ENCODE measurements at places on chromosomes 5 and 9.

- DNase-seq, result no peak
These were observed 21.8 kb upstream of the TMEM252 start for GRCh38 chr9:68562461-68562860.

DNA sequence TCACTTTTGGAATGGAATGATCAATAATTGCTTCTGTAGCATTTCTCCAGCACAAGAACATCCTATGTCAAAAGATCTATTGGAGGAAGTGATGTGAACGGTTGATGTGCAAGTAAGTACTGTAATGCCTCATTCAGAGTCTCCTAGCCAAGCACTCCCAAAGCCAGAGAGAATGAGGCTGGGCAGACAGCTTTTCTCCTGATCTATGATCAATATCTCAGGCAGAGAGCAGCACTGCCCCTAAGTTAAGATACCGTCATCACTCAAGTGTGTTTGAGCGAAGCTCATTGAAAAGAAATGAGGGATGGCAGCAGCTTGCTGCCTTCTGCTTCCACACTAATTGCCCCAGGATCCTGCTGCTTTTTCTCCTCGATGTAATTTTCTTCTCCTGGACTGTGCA, 324.1 kb upstream of the GRAMD2B start:
- DNase-seq, result no peak

DNA sequence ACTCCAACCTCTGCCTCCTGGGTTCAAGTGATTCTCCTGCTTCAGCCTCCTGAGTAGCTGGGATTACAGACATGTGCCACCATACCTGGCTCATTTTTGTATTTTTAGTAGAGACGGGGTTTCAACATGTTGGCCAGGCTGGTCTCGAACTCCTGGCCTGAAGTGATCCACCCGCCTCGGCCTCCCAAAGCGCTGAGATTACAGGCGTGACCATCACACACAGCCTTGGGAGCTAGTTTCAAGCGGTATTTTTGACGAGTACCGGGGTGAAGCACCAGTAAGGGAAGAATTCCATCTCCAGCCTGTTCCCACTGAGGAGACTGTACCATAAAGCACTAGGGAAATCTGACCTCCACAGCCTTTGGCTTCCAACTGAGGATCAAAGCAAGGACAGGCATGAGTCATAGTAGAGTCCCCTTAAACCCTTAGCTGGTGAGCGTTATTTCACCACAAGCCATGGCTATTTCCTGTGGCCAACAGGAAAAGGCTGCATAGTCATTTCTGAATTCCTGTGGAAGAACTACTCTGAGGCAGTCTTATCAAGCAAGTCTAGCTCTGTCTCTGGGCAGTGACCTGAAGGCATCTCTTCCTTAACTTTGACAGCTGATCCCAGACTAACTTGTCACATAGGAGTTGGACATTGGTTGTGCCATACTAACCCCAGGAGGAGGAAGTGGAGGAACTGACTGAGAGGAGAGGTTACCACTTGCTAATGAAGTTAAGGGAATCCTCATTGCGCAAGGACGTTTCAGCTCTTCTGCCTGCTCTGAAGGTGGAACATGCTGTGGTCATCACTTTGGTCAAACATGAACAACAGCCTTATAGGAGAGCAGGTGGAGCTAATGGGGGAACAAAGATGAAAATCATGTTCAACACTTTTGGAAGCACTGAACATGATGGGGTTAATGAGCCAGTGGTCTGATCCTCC, 85.8 kb upstream of the DMRT1 start:
- no peak for DNase-seq

- no peak for DNase-seq
These were observed 39.7 kb upstream of the SARDH start for GRCh38 chr9:133777871-133778270.

DNA sequence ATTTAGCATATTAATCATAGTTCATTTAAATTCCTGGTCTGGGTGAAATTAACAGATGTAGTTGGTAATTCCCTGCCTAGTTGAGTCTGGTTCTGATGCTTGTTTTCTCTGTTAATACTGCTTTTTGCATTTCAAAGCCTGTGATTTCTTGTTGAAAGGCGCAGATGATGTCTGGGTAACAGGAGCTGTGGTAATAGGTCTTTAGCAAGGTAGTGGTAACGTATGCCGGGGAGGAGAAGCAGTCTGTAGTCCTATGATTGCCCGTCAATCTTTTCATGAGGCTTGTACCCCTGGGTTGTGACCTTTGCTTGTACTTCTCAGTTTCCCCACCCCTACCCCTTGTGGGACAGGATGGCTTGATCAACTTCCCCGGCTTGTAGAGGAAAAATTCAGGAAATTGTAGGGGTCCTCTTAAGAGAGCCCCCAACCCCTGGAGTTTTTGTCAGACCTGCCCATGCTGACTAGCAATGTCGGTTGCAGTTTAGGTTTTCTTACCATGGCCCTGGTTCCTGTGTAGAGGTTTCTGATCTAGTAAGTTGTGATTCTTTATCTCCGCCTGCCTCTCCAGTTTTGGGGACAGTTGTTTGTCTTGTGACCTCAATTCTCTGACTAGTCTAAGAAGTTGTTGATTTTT, 55.4 kb downstream of the SPIN1 start:
- no peak for DNase-seq

- DNase-seq, result no peak
These were observed at the start of gene RORB for GRCh38 chr9:74496819-74497747. Gene RORB, plus strand, starts transcription at chr9:74497335. Its CDS starts 642 bp downstream, at chr9:74497977.

GRCh38 chr5:143044265-143044664, 274.1 kb downstream of the ARHGAP26 start:
- DNase-seq, result no peak

DNA sequence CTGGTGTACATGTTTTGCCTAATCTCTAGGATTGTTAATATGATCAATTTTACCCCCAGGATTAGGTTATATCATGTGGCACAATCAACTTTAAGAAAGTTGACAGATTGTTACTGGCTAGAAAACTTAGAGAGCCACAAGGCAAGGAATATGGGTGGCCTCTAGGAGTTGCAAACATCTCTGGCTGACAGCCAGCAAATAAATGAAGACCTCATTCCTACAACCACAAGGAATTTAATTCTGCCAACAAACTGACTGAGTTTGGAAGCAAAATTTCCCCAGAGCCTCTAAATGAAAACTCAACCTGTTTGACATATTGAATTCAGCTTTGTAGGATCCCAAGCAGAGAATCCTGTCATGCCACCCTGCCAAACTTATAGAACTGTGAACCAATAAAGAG, 196.4 kb upstream of the PTGER4 start:
- DNase-seq, result no peak

GRCh38 chr5:115978779-115979178, 16.5 kb downstream of the LVRN start:
- DNase-seq, result no peak

- DNase-seq, result no peak
These were observed 261.7 kb downstream of the CDH12 start for GRCh38 chr5:22591461-22591860.

GRCh38 chr5:60436518-60436917, 263.4 kb downstream of the DEPDC1B start:
- no peak for DNase-seq

- no peak for DNase-seq
These were observed 1186.6 kb upstream of the SEMA6A start for GRCh38 chr5:117761186-117761585.

DNA sequence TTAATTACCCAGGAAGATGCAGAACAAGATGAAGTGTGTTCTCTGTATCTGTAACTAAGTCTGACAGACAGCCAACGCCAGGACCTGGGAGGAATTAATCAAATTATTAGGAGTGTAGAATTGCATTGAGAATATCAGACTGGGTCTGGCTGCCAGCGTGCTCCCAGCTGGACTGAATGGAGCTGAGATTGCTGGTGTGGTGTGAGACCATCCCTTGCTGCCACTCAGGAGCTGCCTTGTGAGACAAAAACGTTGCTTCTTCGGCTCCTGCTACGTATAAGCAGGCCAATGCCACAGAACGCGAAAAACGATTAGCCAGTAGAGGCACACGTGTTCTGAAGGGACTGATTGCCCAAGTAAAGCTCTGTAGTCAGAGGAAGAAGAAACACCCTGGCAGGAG, 66.8 kb downstream of the AMBP start:
- no peak for DNase-seq

DNA sequence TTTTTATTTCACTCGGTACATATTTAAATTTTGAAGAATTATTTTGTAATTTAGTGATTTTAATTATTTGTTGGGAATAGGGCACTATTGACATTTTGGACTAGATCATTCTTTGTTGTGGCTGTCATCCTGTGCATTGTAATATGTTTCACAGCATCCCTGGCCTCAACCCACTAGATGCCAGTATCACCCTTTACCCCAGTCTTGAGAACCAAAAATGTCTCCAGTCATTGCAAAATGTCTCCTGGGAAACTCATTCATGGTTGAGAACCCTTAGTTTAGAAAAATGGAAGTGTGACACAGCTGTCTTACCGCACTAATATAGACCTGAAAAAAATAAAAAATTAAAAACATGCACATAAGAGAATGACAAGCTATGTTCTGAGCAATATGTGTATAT, 88.4 kb upstream of the CCDC152 start:
- no peak for DNase-seq

DNA sequence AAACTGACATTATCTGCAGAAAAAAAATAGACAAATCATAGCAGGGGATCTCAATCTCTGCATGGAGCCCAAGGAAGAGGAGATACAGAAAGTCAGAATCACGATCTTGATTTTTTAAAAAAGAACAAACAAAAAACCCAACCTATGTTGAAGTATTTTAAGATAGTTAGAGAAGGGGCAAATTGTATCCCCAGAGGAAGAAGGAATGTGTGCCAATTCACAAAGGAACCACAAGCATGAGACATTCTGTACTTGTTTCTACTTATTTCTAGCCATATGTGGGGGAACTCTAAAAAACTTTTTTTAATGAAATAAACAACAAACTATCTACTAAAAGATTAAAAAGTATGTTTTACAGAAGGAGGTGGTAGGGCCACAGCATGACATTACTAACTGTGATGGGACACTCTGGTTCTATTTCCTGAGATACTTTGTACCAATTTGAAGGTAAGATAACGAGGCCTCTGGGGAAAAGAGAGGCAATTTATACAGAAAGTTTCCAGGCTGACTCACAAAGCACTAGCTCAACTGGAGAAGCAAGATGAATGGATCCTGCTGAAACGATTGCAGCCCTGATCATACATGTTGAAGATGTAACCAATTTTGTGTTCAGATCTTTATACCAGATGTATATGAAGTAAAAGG, 22.5 kb downstream of the RANBP3L start:
- no peak for DNase-seq

- DNase-seq, result no peak
These were observed 11.3 kb downstream of the C9 start for GRCh38 chr5:39352951-39353350.

DNA sequence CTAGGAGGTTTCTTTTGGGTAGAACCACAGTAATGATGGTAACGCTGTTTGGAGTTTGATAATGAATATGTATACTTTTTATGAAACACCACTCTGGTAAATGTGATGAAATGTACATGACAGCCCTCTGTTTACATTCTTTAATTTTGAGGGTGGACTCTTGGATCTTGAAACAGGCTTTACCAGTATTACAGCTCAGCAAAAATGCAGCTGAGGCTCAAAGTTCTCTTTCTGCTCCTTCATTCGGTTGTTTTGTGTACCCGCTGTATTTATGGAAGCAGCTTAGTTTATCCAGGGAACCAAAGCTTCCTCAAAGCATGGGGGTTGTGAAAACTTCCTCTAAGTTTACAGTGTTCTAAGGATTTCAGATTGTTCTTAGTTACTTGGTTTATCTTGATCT, 11.1 kb downstream of the GAPVD1 start:
- DNase-seq, result no peak

- DNase-seq, result no peak
These were observed 22.7 kb downstream of the KIF3A start for GRCh38 chr5:132714456-132715307.

- no peak for DNase-seq
These were observed 24.9 kb upstream of the ELAVL2 start for GRCh38 chr9:23850690-23851629.

GRCh38 chr5:58455480-58455879, 4.4 kb downstream of the PLK2 start:
- DNase-seq, result no peak

DNA sequence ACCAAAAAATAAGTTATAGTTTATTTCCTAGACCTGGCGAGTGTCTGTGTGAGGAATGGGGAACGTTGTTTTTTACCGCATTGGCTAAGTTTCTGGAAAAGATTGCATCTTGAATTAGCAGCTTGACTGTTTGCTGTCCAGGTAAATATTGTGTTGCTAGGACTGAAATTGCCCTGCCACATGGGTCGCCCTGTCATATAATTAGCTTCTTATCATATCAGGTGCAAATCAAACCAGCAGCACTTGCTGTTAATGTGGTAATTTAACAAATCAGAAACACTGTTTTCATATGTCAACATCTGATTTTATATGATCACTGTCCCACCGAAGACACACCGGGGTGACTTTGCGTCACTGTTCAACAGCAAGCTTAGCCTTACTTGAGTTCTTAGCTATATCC, 63.7 kb upstream of the ZNF622 start:
- DNase-seq, result no peak

GRCh38 chr9:93091453-93092081, 4.5 kb upstream of the CARD19 start:
- DNase-seq, result no peak

- no peak for DNase-seq
These were observed 2.7 kb downstream of the KLF4 start for GRCh38 chr9:107486674-107487520.
